Stimulated activated CD8-positive, alpha-beta memory T cell treated with anti-CD3 and anti-CD28 coated beads, Interleukin-4, amount 100 ng/mL, for 1 hour (primary cell): ENCODE measurements at places on chromosomes 5 and 9.

- no peak for DNase-seq
Measured at GRCh38 chr9:135329571-135330306, 149.8 kb upstream of the PPP1R26 start.

- DNase-seq, result no peak
Measured at GRCh38 chr5:132262882-132263547, 5.5 kb downstream of the PDLIM4 start.

DNA sequence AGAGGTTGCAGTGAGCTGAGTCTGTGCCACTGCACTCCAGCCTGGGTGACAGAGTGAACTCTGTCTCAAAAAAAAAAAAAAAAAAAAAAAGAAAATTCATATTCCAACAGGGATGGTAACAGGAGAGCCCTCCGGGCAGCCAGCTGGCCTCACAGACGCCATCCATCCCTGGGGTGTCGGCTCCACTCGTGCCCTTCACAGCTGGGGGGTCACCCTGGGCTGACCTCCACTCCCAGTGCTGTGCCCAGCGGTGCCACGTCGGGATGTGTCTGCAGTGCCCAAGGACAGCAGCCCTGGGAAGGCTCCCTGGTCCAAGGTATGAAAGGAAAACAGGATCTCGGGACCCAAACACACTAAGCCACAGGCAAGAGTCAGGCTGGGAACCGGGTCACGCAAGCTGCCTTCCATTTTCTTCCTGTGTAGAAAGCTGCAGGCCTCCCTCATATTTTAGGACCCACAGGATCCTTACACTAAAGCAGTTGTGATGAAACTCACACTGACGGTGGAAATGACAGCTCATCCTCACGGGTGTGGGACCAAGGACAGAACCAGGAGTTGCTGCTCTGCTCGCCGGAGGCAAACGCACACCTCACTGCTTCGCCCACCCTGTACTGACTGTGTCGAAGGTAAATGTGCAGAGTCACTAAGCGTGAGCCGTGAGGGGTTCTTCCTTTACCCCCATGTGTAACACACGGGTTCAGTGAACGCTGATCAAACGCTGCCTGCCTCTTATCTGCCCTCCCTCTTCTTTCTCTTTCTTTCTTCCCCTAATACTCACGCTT, 5.3 kb downstream of the SLC12A7 start:
- no peak for DNase-seq

DNA sequence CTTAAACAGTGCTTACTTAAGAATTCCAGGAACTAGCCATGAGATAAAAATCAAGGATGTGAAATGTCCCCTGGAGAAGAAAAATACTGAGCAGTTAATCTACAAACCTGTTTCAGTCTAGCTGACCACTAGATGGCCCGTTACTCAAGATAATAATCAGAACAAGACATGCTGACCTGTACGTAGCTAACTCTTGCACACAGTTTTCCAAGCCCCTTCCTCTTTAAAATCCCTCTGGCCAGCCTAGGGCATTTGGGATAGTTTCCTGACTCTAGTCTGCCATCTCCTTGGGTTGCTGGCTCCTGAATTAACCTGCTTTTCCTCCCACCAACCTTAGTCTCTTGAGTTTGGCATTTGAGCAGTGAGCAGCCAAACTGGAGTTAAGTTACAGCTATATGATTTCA, 59.2 kb upstream of the TRAF1 start:
- DNase-seq, result no peak

DNA sequence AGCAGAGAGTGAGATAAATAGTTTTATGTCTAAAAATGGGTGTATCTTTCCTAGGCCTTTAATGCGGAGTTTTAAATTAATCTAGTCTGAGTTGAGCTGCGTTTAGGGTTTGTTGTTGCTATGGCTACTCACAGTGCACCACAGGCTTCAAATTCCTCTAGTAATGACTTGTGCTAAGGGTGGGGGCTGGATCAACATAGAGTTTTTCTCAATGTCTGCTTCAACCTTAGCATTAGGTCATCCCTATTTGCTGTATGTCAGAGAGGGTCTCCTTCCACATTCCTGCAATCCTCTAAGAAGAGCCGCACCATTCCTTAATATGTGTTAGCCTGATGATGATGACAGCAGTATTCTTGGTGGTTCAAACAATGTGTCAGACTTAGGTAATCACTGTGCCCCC, 465.6 kb upstream of the KIF2A start:
- no peak for DNase-seq

DNA sequence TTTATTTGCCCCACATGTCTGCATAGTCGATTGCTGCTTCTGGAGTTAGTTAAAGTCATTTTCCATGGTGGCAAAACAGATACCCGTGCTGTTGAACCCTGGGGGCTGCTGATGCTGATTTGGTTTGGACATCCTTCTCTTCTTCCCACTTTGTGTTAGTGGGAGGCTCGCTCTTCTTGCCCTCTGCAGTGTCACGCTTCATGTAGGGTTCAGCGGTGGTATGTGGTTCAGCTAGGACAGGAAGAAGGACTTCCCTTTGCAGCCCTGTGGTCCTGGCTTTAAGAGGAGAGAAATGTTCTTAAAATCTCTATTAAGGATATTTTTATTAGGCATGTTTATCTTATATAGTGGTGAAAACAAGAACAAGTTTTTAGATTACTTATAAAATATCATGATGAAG, 36.2 kb downstream of the SLC36A1 start:
- no peak for DNase-seq

DNA sequence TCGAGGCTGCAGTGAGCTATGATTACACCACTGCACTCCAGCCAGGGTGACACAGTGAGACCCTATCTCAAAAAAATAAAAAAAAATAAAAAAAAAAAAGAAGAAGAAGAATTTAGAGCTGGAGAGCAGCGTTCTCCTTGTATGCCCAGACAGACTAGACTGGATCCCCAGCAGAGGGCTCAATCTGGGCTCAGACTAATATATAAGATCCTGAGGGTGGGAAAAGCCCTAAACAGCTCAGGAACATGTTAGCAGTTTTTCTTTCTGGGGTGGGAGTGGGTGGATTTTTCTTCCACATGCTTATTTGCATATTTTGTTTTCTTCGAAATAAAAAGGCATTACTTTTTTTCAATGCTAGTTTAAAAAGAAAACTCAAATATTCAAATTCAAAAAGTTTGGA, 904 bp upstream of the BSPRY start:
- no peak for DNase-seq

GRCh38 chr5:37103302-37103701, 145.9 kb downstream of the CPLANE1 start:
- no peak for DNase-seq

DNA sequence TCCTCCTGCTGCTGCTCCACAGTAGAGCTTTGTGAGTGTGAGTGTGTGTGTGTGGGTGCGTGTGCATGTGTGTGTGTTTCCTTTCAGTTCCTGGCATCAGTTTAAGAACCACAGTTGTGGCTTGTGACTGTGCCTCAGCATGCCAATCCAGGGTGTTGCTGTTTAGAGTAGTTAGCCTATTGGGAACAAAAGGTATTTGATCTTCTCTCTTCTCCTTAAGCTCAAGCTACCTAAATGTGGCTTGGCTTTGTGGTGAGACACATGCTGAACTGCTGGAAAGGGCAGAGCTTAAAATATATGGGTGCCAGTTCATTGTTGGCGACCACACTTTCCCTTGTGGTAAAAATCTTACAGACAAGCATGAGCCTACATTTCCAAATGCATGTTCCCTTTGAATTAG, 116.6 kb upstream of the BNC2 start:
- no peak for DNase-seq

DNA sequence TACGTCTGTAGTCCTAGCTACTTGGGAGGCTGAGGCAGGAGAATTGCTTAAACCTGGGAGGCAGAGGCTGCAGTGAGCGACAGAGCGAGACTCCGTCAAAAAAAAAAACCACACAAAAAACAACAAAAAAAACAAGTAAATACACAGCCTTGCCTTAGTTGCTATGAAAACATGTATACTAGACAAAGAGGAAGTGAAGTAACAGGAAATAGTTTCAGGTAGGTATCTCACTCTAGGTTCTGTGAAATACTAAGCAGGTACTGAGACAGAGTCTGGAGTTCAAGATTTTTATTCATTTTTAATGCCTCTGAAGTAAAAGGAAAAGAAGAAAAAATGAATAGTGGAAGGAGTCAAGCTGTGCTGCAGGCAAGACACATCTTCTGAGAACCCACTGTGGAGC, 687.9 kb upstream of the RGMB start:
- DNase-seq, result no peak

- no peak for DNase-seq
Measured at GRCh38 chr9:120387257-120388002, 192.5 kb downstream of the CDK5RAP2 start.

GRCh38 chr9:105064248-105065097, 136.5 kb upstream of the ABCA1 start:
- DNase-seq, result no peak

GRCh38 chr5:35617435-35618303, at the start of gene SPEF2:
Gene SPEF2, plus strand, starts transcription at chr5:35617863. Its CDS starts 135 bp downstream, at chr5:35617998.
- DNase-seq, result peak; percentile 45

DNA sequence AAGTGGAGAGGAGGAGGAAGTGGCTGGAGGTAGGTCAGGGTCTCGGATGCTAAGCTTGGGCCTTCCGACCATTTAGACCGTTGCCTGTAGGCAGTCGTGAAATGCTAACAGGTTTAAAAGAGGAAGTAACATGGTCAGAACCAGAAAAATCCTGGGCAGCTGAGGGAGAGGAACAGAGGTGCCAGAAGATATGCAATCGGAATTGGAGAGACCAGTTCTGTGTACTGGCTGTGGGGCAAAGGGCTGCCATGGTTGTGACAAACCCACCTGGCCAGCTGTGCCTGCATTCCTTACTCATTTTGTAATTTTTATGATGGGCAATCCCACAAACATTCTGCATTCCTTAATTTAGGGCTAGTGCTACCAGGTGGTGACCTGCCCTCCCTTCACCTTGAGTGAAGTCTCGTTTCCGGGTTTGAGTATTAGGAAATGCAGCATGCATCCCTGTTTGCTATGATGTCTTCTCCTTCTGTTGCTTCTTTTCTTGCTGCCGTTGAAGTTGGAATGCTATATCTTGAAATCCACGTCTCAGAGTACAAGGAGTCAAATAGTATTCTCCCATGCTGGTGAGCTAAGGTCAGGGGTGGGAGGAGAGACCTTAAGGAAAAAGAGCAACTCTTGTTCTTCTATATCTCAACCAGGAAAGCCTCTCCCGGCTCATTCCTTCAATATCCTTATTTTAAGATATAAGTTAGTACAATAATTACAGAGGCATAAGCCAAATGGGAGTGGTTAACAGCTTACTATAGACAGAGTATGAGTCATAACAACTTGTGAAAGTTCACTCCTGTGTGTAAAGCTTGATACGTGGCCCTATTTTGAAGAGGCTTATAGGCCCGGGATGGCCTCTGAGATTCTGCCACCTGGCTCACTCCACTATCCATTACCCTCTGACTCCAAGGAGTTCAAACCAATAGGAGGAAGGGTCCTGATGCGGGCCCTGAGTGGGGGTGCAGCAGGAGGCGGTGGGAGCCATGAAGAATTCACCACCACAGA, 37.0 kb downstream of the B4GALT1 start:
- DNase-seq, result no peak

- no peak for DNase-seq
Measured at GRCh38 chr5:125559296-125559695, 812.9 kb upstream of the ZNF608 start.

GRCh38 chr9:137085920-137086530, 760 bp upstream of the MAN1B1 start:
- no peak for DNase-seq

- no peak for DNase-seq
Measured at GRCh38 chr9:131478421-131478868, 24.3 kb upstream of the POMT1 start.

- no peak for DNase-seq
Measured at GRCh38 chr5:172235132-172235780, 41.3 kb downstream of the EFCAB9 start.

- DNase-seq, result no peak
Measured at GRCh38 chr5:102682101-102682647, 72.9 kb upstream of the PAM start.

DNA sequence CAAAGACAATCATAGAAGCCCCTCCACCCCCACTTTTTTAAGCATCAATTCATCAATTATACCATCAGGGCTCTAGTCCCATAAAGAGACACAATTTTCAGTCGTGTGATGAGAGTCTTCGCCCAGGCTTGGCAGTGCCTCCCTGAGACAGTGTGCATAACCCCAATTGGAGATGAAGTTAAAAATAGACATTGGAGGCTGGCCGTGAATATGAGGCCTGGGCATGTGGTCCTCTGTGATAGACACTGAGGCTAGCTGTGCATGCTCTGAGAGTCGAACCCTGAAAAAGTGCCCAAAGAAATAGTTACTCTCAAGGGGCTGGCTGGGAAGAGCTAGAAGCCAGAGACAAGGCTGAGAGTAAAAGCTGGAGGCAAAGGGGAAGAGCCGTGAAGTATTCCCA, 248.6 kb upstream of the NR4A3 start:
- DNase-seq, result no peak

GRCh38 chr5:169097374-169098326, 203.3 kb downstream of the SLIT3 start:
- no peak for DNase-seq

GRCh38 chr9:96769989-96770388, 7.9 kb downstream of the ZNF510 start:
- no peak for DNase-seq

DNA sequence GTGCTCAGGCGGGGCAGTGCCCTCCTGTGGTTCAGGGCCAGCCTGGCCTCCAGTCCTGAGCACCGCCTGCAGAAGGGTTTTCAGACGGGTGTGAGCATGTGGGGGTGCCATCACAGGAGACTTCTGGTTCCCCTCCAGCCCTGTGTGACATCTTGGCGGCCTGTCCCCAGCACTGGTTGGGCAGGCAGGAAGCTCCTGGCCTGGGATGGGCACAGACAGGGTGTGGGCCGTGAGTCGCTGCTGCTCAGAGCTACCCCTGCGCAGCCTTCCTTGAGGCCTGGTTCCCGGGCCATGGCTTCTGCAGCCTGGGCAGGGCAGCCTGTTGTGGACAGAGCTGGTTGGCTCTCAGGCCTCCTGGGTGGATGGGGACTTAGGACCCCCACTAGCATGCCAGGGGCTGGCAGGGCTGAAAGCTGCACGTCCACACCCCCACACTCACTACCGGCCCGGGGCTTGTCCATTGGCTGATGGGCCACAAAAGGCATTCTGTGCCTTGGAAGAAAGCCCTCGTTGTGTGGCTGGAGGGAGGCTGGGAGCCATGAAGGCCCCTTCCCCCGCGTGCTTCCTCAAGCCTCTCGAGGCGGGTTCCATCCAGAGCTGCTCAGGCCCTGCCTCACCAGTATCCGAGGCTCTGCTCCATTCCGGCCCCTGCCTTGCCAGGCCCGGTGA, 58.7 kb downstream of the RXRA start:
- no peak for DNase-seq

- no peak for DNase-seq
Measured at GRCh38 chr9:120478208-120478607, 101.8 kb downstream of the CDK5RAP2 start.

GRCh38 chr9:71774920-71775319, 6.6 kb upstream of the CEMIP2 start:
- no peak for DNase-seq

GRCh38 chr9:1050125-1050895, at the start of gene DMRT2:
Gene DMRT2, plus strand, starts transcription at chr9:1050357. Its CDS starts 1,257 bp downstream, at chr9:1051614.
- DNase-seq, result no peak

GRCh38 chr5:55668356-55668755, 43.8 kb downstream of the SLC38A9 start:
- no peak for DNase-seq

DNA sequence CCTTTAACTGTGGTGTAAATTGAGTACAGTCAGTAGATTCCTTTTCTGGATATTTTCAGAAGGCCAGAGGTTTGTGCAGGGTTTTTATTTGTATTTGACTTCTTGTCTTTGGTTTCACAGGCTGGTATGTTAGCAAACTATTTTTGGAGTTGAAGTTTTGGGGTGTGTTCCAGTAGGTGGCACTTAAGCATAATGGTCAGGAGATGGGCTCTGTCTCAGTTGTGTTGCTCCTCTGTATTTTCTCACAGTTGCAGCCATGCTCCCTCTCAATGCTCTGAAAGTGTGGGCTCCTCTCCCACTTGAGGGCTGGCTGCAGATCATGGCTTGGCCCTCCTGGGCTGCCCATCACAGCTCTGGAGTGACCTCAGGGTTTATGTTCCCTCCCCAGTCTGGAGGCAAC, 267.0 kb upstream of the PCSK5 start:
- no peak for DNase-seq
